Tibial nerve (tissue), 4 donors: ENCODE measurements at places on chromosomes 2 and 18.

GRCh38 chr2:70084973-70085710, 2.1 kb upstream of the PCBP1 start:
- no peak for DNase-seq

- DNase-seq = no peak
Observed at GRCh38 chr2:63875559-63876245, 34.0 kb downstream of the UGP2 start.

DNA sequence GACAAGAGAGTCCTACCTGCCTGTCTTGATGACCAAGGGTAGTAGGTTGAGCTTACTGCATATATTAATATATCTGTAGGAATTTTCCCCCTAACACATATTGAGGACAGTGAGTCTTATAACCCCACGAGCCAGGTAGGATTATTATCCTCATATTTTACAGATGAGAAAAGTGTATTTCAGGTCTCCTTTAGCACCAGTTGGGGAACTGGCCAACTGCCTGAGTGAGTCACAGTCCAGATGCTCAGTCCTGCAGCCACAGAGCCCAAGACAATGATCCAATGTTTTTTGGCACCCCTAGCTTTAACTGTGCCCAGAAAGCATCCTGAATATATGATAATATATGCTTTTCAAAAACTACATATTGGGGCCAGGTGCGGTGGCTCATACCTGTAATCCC, 30.8 kb upstream of the GLS start:
- DNase-seq = no peak

DNA sequence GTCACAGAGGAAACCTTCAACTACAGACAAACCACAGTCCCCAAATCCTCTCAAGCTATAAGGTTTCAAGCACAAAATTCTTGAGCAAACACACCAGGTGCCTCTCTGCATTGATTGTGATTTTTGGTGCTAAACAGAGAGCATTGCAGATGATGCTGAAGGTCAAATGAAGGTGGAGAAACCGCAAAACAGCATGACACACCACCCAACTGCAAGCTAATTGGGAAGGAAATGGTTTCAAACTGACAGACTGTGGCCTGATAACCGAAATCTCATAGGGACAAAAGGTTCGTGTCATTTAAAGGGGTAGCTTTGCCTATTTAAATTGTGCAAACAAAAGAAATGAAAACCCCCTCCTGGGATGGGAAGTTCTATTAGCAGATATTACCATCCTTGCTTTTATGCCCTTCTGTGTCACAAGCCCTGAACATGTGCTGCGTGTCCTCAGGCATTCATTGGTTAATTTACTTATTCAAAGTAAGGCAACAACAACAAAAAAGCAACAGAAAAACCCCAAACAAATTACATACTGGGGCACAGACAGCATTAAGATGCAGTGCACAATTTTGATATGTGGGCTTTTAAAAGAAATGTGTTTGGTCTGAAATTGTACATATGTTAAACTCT, 154.9 kb downstream of the AQP4 start:
- DNase-seq = no peak

GRCh38 chr2:26991717-26992116, 21.3 kb downstream of the MAPRE3 start:
- no peak for DNase-seq

GRCh38 chr18:58784601-58785137, 80.0 kb upstream of the ZNF532 start:
- DNase-seq = no peak
